ENCODE measurements at places on chromosomes 1 and 21. TPM values are rescaled to one million over a fixed set of nuclear protein-coding genes. Genes with fewer than 3 reads are reported as not detected.

PRKACB gene
- total RNA-seq = 11.9 TPM

DNA sequence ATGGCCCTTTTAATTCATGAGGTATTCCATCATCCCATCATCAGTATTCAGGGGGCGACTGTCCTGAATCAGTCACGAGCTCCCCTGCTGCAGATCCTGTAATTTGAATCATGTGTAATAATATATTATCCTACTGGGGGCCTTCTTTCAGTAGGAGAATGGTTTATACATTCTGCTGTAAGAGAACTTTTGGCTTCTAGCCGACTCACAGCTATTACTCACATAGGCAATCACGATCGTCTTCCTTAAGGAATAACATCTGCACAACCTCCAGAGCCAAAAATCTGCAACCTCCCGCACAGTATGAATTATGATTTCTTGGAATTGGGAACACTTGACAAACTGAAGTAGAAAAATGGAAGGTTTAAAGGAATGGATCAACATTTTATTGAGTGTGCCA, 343.0 kb downstream of the USP25 start:
- H3K36me3 ChIP-seq = no peaks in the 10 kb centered on the region
- H3K4me1 ChIP-seq = no peaks in the 10 kb centered on the region
- DNase-seq = no peak

GRCh38 chr1:93623875-93624274, 57.8 kb downstream of the BCAR3 start:
- peaks cover 8% of the 10 kb centered on the region for H3K4me1 ChIP-seq
- no peak overlapping the region for H3K4me3 ChIP-seq
- no peak for DNase-seq
- no peaks in the 10 kb centered on the region for H3K27me3 ChIP-seq
- H3K36me3 ChIP-seq = no peaks in the 10 kb centered on the region

DNA sequence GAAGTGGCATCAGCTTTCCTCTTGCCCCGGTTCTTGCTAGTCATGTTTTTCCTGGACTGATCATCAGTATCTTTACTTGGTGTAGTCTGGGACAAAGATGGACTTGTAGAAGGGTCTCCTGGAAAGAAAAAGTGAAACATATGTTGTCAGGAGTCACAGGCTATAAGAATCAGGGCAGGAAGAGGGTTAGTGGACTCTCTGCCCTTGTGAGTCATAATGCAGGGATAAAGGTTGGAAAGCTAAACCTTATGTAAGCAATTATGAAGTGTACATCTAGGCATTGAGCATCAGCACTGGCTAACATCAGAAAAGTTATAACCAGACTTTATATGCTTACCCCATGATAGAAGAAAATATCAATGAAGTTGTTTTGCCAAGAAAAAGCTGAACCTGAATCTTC, 51.2 kb downstream of the XKR8 start:
- no peak overlapping the region for H3K4me3 ChIP-seq
- DNase-seq = no peak
- no peaks in the 10 kb centered on the region for H3K27me3 ChIP-seq
- no peaks in the 10 kb centered on the region for H3K4me1 ChIP-seq

HES2 gene
- total RNA-seq = not detected

RAP1GAP gene
- 10.7 TPM for total RNA-seq

DNA sequence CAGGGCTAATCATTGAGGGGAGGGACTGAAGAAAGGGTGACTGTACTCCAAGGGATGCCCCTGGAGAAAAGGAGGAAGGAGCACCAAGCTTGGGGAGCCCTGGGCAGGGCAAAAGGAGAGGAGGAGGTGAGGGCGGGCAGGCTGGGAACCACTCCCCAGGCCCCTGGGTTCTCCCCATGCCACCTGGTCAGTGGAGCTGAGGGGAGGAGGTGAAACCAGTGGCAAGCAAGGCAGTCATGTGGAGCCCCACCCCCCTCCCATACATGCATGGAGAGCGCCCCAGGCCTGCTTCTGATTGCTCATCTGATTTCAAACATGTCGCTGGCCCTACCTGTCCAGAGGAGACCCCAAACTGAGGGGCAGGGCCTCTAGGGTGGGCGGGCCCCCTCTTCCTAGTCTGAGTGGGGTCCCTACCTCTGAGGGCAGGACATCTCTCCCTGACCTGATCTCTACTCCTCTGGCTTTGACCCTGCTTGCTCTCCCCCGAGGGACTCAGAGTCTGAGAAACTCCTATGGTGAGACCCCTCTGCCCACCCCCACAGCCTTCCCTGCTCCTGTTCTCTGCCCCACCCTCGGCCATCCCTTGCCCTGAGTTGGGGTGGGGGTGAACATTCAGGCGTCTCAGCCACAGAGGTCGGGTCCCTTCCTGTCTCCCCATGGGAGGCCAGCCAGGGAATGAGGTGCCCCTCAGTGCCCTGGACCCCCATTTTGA, 18.6 kb downstream of the INSRR start:
- no peak overlapping the region for H3K4me3 ChIP-seq
- H3K36me3 ChIP-seq = no peaks in the 10 kb centered on the region
- no peak for DNase-seq
- H3K27ac ChIP-seq = no peak overlapping the region
- H3K27me3 ChIP-seq = peaks cover 8% of the 10 kb centered on the region
- peaks cover 5% of the 10 kb centered on the region for H3K4me1 ChIP-seq

GRCh38 chr1:47434051-47434842, 3.6 kb upstream of the FOXD2 start:
- H3K4me3 ChIP-seq = no peak overlapping the region
- no peaks in the 10 kb centered on the region for H3K36me3 ChIP-seq
- no peak overlapping the region for H3K27ac ChIP-seq
- no peak for DNase-seq

DNA sequence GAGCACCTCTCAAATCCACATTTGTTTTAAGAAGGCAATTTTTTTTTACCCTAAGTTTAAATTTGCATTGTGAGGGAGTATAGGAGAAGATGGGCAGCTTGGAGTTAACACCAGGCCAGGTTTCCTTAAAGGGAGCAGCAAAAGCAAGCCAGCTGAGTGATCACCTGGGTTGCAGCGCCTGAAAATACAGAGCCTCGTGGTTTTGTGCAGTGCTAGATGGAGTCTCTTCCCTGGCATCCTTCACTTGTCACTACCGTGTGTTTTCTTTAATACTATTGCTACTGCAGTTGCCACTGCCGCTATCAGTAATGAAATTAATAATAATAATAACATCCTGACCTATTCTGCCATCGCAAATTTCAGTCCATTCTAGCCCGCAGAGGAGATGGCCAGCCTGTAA, 35.2 kb upstream of the VAV3 start:
- H3K27ac ChIP-seq = no peak overlapping the region
- no peak overlapping the region for H3K4me3 ChIP-seq
- no peaks in the 10 kb centered on the region for H3K27me3 ChIP-seq

- H3K4me3 ChIP-seq = no peak overlapping the region
- no peaks in the 10 kb centered on the region for H3K36me3 ChIP-seq
- H3K27ac ChIP-seq = no peak overlapping the region
- DNase-seq = no peak
- H3K4me1 ChIP-seq = no peaks in the 10 kb centered on the region
These were observed 54.8 kb downstream of the TRIM11 start for GRCh38 chr1:228351850-228352249.

KPRP gene
- not detected for total RNA-seq

GRCh38 chr21:42595283-42596187, 57.9 kb upstream of the PDE9A start:
- H3K27me3 ChIP-seq = no peaks in the 10 kb centered on the region
- H3K27ac ChIP-seq = no peak overlapping the region
- no peak for DNase-seq

- no peaks in the 10 kb centered on the region for H3K27me3 ChIP-seq
- H3K4me1 ChIP-seq = no peaks in the 10 kb centered on the region
- DNase-seq = no peak
These were observed 402.3 kb downstream of the RYR2 start for GRCh38 chr1:237444120-237444790.

- H3K27ac ChIP-seq = no peak overlapping the region
- no peaks in the 10 kb centered on the region for H3K4me1 ChIP-seq
- DNase-seq = no peak
- no peaks in the 10 kb centered on the region for H3K27me3 ChIP-seq
- no peak overlapping the region for H3K4me3 ChIP-seq
These were observed 44.0 kb downstream of the URB1 start for GRCh38 chr21:32348604-32349332.

NBPF11 gene
- 4.0 TPM for total RNA-seq

- H3K27me3 ChIP-seq = no peaks in the 10 kb centered on the region
- no peak overlapping the region for H3K27ac ChIP-seq
- no peaks in the 10 kb centered on the region for H3K36me3 ChIP-seq
- no peaks in the 10 kb centered on the region for H3K4me1 ChIP-seq
- no peak overlapping the region for H3K4me3 ChIP-seq
These were observed 221.1 kb downstream of the KIF26B start for GRCh38 chr1:245375789-245376460.

PAPPA2 gene
- 27.2 TPM for total RNA-seq

JAK1 gene
- 43.3 TPM for total RNA-seq

DNA sequence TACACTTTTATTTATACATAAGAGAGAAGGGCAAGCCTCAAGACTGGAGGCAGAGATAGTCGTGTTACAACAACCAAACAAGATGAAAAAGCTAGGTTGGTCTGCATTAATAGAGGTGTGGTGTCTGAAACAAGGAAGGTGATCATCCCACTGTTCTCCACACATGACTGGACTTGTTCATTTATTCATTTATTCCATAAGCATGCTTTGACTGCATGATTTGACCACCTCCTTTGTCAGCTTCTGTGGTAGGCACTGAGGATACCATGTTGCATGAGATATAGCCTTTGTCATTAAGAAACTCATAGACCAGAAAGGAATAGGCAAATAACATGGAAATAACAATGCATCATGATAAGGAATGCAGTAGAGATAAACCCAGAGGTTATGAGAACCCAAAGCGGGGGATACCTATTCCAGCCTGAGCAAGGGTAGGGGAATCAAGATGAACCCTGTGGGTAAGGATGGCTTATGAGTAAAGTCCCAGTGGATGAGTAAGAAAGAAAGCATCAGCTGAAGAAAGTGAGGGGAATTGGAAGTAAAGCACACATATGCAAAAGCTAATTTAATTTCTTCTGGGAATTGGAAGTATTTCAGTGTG, 173.7 kb upstream of the FGGY start:
- H3K36me3 ChIP-seq = no peaks in the 10 kb centered on the region
- DNase-seq = no peak
- no peaks in the 10 kb centered on the region for H3K27me3 ChIP-seq
- no peak overlapping the region for H3K4me3 ChIP-seq

DNA sequence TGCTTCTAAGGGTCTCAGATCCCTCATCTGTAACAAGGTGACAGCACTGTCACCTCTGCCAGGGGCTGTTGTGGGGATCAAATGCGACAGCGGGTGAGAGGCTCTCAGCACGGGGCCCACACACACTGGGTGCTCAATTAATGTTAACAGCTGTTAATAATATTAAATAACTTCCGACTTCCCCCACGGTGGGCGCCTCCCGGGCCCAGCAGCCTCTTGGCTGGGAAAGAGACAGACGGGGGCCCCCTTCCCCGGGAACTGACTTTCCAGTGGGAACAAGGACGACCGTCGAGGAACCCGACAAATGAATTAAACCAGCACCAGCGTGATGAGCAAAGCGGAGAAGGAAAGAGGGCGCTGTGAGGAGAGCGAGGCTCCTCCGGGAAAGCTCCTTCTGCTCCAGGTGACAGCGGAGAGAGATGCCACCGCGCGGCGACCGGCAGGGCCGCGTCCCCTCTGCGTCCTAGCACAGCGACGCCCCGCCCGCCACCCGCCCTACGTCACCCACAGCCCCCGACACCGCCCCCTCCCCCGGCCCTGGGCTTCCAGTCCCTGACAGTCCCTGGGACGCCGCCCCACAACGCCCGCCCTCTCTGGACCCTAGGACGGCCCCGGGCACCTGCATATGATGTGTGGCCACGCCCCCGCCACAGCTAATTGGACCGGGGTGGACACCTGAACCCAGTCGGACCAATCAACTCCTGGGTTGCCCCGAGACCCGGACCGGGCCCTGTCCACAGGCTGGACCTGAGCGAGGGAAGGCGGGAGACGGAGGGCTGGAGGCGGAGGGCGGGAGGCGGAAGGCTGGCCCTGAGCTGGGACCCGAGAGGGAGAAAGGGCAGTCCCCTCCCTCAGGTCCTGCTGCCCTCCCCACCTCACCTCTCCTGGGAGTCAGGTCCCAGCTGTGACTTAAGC, 38.2 kb downstream of the MATN1 start:
- no peaks in the 10 kb centered on the region for H3K27me3 ChIP-seq
- peak; percentile 81 for DNase-seq
- no peaks in the 10 kb centered on the region for H3K4me1 ChIP-seq
- no peak overlapping the region for H3K27ac ChIP-seq
- H3K36me3 ChIP-seq = no peaks in the 10 kb centered on the region
- H3K4me3 ChIP-seq = peak overlapping the region; percentile 36

OR2L5 gene
- total RNA-seq = not detected

DNA sequence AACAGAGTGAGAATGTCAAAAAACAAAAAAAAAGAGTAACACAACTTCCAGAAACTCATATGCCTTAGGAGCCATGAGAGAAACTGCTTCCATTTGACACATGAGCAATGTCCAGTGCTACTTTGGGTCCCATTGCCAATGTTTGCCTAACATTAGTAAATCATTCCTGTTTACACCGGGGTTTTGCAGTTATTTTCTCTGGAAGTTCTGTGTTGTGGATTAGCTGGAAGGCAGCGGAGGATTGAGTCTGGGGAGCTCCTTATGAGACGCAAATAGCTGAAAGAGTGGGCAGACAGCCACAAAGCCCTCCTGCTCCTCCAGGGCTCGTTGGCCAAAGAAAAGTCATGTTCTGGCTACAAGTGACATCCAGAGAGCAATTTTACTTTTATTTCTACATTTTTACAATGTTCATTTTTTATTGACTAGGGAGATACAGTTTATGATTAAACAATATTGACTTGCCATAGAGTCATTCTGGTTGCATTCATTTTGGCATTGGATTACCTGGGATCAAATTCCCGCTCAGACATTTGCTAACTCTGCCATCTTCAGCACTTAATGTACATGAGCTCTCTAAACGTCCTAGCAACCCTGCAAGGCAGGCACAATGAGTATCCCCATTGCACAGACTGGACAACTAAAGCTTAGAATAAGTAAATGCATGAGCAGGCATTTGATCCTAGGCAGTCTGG, 66.4 kb upstream of the GALNT2 start:
- H3K27ac ChIP-seq = peak overlapping the region; percentile 34

MTX1 gene
- 19.6 TPM for total RNA-seq

ZBTB7B gene
- total RNA-seq = 10.3 TPM

DNA sequence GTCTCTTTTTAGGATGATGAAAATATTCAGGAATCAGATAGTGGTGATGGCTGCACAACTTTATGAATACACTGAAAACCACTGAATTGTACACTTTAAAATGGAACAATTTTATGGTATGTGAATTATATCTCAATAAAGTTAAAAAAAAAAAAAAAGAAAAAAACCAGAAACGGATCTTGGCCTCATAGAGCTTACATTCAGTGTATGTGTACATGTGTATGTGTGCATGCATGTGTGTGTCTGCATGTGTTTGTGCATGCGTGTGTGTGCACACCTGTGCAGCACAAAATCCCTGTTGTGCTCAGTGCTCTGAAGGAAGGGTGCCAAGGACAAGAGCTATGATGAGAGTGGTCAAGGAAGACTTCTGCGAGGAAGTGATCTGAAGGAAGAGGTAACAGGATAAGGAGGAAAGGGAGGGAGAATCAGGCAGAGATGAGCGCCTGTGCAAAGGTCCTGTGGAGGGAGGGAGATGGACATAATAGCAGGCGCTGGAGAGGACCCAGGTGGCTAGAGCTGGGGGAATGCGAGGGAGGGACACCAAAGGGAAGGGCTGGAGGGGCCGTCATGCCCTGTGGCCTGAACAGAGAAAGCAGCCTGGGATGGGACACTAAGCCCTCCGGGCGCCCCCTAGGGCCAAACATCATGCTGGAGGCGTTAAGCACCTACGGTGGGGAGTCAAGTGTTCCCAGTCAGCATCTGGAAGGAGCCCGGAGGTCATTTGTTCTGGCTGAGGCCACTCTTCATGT, 25.2 kb downstream of the NKAIN1 start:
- DNase-seq = no peak
- no peaks in the 10 kb centered on the region for H3K4me1 ChIP-seq
- H3K36me3 ChIP-seq = no peaks in the 10 kb centered on the region
- no peak overlapping the region for H3K4me3 ChIP-seq
- H3K27ac ChIP-seq = no peak overlapping the region
